ENCODE measurements at places on chromosomes 5 and 9.

DNA sequence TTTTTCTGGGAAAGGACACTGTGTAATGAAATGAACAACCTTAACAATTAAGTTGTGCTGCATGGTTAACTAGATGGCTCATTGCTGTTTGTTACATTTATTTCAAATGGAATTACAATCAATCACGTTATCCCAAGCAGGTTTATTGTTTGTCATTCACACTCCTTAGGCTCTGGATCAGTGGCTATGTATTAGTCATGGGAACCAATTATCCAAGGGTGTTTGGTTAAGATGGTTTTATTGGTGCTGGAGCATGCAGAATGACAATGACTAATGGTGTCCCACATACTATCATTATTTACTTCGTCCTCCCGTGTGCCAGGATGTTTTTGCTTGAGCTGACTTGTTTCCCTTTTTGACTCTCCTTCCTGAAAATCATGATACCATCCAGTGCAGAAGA, 10.6 kb upstream of the TRPC7 start:
- peaks cover 4% of the 10 kb centered on the region for H3K27me3 ChIP-seq
- H3K27ac ChIP-seq: no peak overlapping the region
- H3K4me1 ChIP-seq: no peaks in the 10 kb centered on the region

GRCh38 chr5:148645527-148645926, 8.8 kb downstream of the HTR4 start:
- no peak for DNase-seq
- H3K27ac ChIP-seq: no peak overlapping the region
- no peaks in the 10 kb centered on the region for H3K36me3 ChIP-seq
- H3K27me3 ChIP-seq: peaks cover 37% of the 10 kb centered on the region

DNA sequence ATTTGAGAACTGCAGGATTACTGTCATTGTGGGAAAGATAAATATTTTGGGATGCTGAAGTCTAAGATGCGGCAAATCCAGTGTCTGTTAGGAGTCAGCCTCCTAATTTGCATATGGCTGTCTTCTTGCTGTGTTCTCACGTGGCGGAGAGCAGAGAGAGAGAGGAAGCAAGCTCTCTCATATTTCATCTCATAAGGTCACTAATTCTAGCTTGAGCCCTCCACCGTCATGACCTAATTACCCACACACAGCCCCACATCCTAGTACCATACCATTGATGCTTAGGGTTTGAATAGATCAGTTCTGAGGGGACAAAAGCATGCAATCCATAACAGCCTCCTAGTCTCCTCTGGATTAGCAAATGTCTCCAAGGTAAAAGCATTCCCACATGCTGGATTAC, 124.5 kb downstream of the CDH12 start:
- H3K4me1 ChIP-seq: no peaks in the 10 kb centered on the region
- no peaks in the 10 kb centered on the region for H3K27me3 ChIP-seq
- H3K4me3 ChIP-seq: no peak overlapping the region
- H3K36me3 ChIP-seq: no peaks in the 10 kb centered on the region
- DNase-seq: no peak

- DNase-seq: no peak
- no peaks in the 10 kb centered on the region for H3K4me1 ChIP-seq
- H3K4me3 ChIP-seq: no peak overlapping the region
- peaks cover 4% of the 10 kb centered on the region for H3K27me3 ChIP-seq
- no peaks in the 10 kb centered on the region for H3K36me3 ChIP-seq
These were observed 213.1 kb upstream of the ACO1 start for GRCh38 chr9:32171339-32171738.

DNA sequence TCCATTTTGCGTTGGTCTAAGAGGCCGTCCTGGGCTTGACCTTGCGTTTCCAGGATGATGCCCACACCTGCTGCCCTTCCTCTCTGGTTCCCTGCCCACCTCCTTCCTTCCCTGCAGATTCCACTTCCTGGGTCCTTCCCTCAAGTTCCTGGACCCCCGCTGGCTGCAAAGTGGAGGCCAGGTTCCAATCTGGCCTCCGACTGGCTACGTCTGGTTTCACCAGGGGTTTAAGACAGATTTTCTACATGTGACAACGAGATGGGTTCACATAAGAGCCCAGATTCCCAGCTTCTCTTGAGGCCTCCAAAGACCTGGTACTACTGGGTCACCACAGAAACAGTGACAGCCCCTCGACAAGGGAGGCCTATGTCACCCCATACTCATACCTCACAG, 2.1 kb downstream of the MGAT4B start:
- H3K27me3 ChIP-seq: no peaks in the 10 kb centered on the region
- peaks cover 28% of the 10 kb centered on the region for H3K4me1 ChIP-seq
- peak overlapping the region; percentile 27 for H3K27ac ChIP-seq
- H3K4me3 ChIP-seq: peak overlapping the region; percentile 82
- no peak for DNase-seq

DNA sequence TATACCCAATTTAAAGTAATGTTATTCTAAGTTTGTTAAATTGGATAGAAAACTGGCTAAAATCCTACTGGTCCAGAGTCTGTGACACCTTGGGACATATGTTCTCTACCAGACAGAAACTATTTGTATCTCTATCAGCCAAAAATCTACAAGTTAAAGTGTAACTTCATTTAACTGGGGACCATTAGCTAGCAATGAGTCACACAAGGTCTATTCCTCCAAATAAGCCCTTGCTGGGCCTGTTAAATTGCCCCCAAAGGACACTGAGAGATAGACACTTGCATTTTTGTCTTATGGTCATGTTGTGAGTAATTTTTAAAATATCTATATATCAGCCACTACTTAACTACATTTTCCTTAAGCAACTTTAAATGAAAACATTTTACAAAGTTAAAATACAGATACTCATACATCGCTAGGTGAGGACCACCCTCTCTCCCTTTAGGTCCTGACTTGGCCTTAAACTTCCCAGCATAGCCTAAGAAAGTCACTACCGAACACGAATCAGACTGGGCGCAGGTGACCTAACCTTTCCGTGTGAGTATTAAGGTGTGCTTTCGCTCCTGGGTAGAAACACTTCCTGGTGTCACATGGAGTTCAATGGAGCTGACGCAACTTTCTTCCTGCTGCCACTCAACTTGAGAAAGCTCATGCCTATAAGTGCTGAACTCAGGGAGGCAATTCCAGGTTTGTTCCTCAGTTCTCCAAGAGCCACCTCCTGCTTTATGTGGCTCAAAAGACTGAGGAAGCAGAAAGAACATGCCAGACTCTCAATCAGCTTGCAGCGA, 249.1 kb downstream of the DIRAS2 start:
- H3K4me3 ChIP-seq: no peak overlapping the region
- H3K36me3 ChIP-seq: no peaks in the 10 kb centered on the region
- H3K27ac ChIP-seq: no peak overlapping the region
- no peaks in the 10 kb centered on the region for H3K27me3 ChIP-seq
- DNase-seq: no peak

GRCh38 chr9:93154293-93154903, 20.3 kb upstream of the NINJ1 start:
- H3K4me1 ChIP-seq: peaks cover 1% of the 10 kb centered on the region
- H3K36me3 ChIP-seq: no peaks in the 10 kb centered on the region
- H3K27me3 ChIP-seq: peaks cover 4% of the 10 kb centered on the region
- DNase-seq: no peak
- H3K27ac ChIP-seq: no peak overlapping the region

GRCh38 chr9:98449871-98450270, 194.4 kb upstream of the TBC1D2 start:
- H3K4me3 ChIP-seq: no peak overlapping the region
- DNase-seq: no peak
- H3K4me1 ChIP-seq: no peaks in the 10 kb centered on the region
- no peak overlapping the region for H3K27ac ChIP-seq
- H3K27me3 ChIP-seq: peaks cover 10% of the 10 kb centered on the region
- no peaks in the 10 kb centered on the region for H3K36me3 ChIP-seq

DNA sequence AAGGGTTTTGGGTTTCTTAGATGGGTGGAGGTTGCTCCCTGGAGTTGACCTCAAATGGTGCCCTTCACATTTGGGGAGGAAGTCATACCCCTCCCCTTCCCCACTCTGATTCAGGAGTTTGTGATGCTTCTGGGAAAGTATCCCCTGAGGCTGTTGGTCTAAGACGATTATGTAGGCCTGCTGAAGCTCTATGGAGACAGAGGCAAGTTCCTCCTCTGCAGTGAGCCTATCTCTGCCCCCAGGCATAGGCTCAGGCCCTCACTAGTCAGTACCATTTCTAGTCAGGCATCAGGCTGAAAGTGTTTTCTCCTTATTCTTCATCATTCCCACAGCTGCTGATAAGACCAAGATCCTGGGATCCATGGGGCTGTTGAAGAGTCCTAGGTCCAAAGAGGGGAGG, 271.6 kb upstream of the NUDT12 start:
- no peak for DNase-seq
- H3K27ac ChIP-seq: no peak overlapping the region
- no peaks in the 10 kb centered on the region for H3K27me3 ChIP-seq
- no peaks in the 10 kb centered on the region for H3K36me3 ChIP-seq

DNA sequence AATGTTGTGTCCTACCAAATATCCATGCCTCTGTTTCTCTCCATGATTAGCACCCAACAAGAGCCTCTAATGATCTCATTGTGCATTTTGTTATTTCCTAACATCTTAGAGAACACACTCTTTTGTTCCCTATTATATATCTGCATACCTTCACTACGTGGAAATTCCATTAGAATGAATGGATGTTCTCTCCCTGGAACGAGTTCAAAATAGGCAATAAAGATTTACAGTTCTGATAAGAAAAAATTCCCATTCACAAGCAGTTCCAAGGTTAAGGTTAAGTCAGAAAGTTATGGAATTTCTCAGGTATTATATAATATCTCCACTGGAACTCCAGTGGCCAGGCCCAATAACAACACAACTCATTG, 83.7 kb downstream of the TRPM6 start:
- H3K4me1 ChIP-seq: no peaks in the 10 kb centered on the region
- no peak overlapping the region for H3K27ac ChIP-seq
- H3K36me3 ChIP-seq: no peaks in the 10 kb centered on the region
- peaks cover 15% of the 10 kb centered on the region for H3K27me3 ChIP-seq

DNA sequence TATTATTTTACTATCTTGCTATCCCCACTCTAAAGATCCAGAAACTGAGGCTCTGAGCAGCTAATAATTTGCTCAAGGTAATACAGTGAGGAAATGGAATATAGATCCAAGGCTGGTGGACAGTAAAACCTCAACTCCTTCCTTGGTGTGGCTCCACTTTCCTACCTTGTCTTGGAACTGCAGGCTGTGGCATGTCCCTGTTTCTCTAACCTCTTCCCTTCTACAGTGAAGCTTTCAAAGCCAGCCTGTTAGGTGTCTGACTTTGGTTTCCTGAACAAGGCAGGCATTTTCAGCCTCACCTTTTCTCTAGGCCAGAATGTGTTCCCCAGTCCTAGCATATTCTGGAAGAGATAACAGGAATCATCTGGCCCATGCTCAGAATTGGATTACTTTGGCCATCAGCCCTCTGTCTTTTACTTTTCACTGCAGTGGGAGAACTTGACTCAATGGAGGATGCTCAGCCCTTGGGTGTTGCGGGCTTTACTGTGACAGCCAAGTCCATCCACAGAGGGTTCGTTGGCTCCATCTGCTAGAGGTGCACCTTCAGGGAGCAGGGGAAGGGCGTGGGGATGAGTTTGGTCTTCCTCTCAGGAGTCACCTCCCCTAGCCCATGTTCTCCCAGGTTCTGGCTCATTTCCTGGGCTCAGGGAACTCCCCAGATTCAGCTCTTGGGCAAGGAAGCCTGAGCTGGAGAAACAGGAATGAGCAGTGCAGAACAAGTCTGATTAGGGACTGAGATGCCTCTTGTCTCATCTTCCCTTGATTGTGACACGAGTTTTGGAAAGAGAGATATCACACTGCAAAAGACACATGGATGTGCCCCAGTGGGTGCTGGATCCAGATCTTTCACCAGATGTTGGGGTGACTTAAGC, 1.1 kb downstream of the NIPAL4 start:
- H3K4me3 ChIP-seq: peak overlapping the region; percentile 69
- H3K27ac ChIP-seq: no peak overlapping the region
- peaks cover 32% of the 10 kb centered on the region for H3K4me1 ChIP-seq
- H3K36me3 ChIP-seq: no peaks in the 10 kb centered on the region

DNA sequence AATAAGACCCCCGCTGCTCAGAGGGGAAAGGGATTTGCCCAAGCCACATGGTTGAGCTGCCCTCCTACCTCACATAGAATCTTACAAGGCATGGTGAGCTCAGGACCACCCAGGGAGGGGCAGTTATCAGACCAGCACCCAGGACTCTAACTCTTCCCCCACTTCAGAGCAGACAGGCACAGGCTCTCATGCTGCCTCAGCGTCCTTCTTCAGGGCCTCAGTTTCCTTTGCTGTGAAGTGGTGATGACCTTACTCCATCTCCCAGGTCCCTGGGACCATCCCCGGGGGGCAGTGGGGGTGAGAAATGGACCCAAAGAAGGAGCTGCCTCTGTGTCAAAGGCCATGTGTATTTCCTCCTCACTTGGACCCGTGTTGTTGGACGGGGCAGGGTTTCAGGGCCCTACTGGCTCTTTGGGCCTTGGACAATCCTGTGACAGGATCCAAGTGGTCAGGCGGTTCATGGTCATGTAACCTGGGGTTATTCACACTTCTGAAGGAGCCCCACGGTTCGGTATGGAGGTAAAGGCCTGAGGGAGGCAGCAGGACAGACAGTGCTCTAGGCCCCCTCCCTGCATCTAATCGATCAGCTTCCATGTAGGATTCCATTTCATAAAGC, 31.7 kb upstream of the CSF1R start:
- peak; percentile 73 for DNase-seq
- H3K4me3 ChIP-seq: no peak overlapping the region
- no peaks in the 10 kb centered on the region for H3K27me3 ChIP-seq
- H3K4me1 ChIP-seq: peaks cover 65% of the 10 kb centered on the region
- H3K27ac ChIP-seq: peak overlapping the region; percentile 31
- peaks cover 63% of the 10 kb centered on the region for H3K36me3 ChIP-seq

GRCh38 chr5:122322801-122323548, 10.9 kb downstream of the SNCAIP start:
- H3K27ac ChIP-seq: no peak overlapping the region
- DNase-seq: no peak
- H3K27me3 ChIP-seq: peaks cover 3% of the 10 kb centered on the region
- H3K4me1 ChIP-seq: no peaks in the 10 kb centered on the region
- H3K4me3 ChIP-seq: no peak overlapping the region

DNA sequence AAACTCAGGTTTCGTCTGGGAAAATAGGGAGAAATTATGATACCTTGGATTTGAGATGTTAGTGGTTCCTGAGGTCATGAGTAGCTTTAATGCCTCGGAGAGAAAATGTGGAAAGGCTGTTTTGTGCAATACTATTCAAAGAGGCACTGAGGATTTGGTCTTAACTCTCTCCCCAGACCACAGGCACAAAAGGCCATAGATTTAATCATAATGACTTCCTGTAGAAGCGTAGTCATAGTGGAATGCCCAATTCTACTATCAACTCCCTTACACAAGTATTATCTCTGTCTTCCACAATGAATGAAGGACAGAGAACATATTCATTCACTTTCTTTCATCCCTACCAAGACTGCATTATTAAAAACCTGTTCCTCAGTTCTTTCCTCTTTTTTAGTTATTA, 153.0 kb upstream of the FTMT start:
- no peak for DNase-seq
- H3K4me3 ChIP-seq: no peak overlapping the region
- peaks cover 9% of the 10 kb centered on the region for H3K27me3 ChIP-seq

- H3K27ac ChIP-seq: no peak overlapping the region
- H3K4me1 ChIP-seq: no peaks in the 10 kb centered on the region
- no peak for DNase-seq
- peaks cover 34% of the 10 kb centered on the region for H3K27me3 ChIP-seq
These were observed 83.8 kb upstream of the RASA1 start for GRCh38 chr5:87183896-87184295.

GRCh38 chr5:138709202-138709601, 44.0 kb upstream of the CTNNA1 start:
- H3K27ac ChIP-seq: no peak overlapping the region
- peaks cover 8% of the 10 kb centered on the region for H3K27me3 ChIP-seq
